Stimulated activated CD8-positive, alpha-beta memory T cell treated with anti-CD3 and anti-CD28 coated beads, Interleukin-15, amount 100 ng/mL, for 24 hours (primary cell): ENCODE measurements at places on chromosomes 6 and 20.
A peak's percentile ranks its signal among the peaks of the same experiment; 100 is the strongest.

DNA sequence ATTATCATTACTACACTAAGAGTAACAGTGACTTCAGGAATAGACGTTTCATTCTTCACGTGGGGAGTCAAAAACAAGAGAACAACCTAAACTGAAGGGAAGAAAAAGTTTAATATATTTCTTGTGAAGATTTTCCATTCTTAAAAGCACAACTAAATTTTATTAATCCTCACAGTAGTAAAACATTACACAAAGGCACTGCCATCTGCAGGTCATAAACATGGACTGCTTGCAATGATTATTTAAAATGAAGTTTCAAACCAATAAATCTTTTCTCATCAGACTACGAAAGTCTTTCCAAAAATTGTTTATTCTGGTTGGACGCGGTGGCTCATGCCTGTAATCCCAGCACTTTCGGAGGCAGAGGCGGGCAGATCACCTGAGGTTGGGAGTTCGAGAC, 2.6 kb downstream of the NCOA5 start:
- no peak for DNase-seq

DNA sequence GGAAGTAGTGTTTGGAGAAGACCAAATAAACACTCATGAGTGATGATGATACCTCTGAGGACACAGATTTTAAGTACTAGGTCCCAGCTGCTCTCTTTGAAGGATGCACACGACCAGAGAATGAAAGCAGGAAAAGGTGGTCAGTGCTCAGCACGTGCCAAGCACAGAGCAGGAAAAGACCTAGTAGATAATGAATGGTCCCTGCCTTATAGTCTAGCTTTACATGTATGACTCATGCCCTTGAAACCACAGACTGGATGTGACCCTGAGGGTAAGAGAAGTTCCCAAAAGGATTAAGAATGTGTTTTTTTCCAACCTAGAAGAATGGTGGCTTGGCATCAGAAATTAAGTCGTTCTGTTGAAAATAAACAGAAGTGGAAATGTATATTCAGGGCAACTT, 2.8 kb upstream of the MC3R start:
- no peak for DNase-seq

DNA sequence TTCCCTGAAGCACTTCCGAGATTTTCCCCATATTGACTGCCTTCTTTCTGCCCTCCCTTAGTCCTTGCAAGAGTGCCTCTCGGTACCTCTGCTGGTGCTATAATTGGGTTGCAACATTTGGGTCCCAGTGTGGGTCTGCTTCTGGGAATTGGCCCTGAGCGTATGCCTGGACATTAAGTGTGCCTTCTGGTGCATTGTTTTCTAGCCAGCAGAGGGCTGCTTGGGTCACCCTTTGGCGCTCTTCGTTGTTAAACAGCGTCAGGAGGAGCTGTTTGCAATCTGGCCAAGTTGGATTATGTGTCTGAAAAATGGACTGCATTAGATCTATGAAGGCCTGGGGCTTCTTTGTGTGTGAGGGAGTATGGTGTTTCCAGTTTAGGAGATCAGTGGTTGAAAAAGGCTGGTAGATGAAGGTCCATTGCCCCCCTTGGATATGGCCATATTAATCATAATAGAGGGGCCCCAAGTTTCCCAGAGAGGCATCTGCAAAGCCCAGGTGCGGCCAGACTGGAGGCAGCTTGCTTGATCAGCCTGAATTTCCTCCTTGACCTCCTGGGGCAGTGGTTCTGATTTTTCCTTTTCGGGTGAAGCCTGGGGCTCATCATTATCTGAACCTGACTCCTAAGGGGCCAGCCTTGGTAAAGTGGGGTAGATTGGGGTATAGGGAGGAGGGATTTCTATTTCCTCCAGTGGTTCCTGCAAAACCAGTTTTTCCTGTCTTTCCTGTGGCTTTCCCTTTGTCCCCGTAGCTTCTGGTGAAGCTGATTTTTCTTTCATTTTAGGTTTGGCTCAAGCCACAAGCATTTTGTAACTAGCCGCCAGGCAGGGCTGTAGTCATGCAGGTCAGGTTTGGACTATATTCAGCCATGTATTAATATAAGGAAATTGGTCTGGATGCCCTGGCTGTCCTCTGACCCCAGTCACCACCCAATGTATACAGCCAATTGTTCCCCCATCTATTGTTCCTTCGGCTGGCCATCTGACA, 85.4 kb upstream of the GPR6 start:
- no peak for DNase-seq

GRCh38 chr6:2240961-2241360, 4.4 kb downstream of the GMDS start:
- no peak for DNase-seq

DNA sequence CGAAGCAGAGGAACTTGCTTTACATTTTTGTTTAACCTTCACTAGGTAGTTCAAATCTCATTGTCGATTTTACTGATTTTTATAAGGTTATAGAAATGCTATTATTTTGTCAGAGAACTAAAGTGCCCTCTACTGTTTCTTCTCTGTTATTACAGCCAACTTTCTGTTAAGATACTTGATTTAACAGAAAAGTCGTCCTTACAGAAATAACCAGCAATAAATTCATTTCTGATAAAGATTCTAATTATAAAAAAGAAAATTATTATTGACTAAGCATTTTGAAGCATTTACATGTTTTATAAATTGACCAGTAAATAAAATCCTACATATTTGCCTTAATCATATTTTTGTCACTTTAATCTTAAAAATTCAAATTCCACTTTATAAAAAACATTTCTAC, 60.8 kb downstream of the OGFRL1 start:
- DNase-seq, result no peak

DNA sequence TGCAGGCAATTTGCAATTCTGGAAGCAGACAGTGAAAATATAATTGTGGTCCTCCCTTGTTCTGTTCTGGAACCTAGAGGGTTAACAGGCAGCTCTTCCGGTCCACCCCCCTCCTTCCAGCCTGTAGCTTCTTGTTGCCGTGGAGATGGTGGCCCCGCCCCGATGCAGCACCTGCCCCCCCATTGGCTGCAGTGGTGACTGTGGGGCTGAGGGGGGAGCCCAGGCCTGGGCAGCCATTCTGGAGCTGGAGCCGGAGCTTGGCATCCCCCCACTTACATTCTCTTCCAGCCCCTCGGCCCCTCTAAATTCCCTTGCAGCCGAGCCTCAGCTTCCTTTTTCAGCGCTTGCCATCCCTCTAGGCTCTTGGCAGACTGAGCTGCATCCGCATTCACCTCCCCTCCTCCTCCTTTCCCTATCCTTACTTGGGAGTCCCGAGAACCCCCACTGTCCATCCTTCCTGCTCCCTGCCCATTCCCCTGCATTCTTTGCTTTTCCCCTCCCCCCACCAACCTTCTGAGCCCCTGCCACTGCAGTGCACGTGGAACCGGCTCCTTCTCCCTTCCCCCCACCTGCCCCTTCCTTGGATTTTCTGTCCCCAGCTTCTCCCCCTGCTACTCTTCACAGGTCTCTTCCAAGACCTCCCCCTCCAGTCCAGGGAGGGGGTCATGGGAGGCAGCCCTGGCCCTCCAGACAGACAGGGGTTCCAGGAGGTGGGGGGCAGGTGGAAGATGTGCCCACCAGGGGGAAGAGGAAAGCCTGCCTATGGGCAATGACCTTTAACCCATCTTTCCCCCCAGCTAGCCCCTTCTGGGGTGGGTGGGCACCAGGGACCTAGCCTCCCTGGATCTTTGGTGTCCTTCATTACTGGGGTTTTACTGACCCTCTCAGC, 11.4 kb downstream of the SYNGAP1 start:
- DNase-seq, result peak; percentile 50

DNA sequence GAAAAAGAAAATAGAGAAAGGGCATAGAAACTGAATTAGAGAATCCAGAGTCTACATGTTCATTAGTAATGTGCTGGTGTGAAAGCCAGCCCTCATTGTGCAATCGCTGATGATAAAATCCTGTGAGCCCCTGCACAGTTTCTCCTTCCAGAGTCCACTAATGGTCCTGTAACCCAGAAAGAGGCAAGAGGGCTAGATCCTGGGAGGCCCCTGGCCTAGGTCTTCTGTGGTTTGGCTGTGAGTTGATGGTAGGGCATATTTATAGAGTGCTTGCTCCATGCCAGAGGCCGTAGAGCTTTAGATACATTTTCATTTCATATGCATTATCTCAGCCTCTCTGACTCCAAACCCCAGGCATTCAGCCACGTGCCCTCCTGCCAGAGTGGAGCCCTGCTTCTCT, 94.9 kb upstream of the MTHFD1L start:
- DNase-seq, result no peak

GRCh38 chr20:59291740-59292383, 8.5 kb upstream of the EDN3 start:
- DNase-seq, result no peak

DNA sequence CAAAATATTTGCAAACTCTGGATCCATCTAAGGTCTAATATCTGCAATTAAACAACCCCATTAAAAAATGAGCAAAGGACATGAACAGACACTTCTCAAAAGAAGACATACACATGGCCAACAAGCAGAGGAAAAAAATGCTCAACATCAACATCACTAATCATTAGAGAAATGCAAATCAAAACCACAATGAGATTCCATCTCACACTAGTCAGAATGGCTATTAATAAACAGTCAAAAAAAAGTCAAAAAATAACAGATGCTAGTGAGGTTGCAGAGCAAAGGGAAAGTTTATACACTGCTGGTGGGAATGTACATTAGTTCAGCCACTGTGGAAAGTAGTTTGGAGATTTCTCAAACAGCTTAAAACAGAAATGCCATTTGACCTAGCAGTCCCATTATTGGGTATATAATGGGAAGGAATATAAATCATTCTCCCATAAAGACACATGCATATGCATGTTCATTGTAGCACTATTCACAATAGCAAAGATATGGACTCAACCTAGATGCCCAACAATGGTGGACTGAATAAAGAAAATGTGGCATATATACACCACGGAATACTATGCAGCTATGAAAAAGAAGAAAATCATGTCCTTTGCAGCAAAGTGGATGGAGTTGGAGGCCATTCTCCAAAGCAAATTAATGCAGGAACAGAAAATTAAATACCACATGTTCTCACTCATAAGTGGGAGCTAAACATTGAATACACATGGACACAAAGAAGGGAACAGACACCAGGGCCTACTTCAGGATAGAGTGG, 9.1 kb downstream of the ZNFX1 start:
- DNase-seq, result no peak

GRCh38 chr20:57440678-57441509, 49.7 kb downstream of the RBM38 start:
- no peak for DNase-seq

- DNase-seq, result no peak
Measured at GRCh38 chr20:532530-532929, 11.1 kb downstream of the CSNK2A1 start.

DNA sequence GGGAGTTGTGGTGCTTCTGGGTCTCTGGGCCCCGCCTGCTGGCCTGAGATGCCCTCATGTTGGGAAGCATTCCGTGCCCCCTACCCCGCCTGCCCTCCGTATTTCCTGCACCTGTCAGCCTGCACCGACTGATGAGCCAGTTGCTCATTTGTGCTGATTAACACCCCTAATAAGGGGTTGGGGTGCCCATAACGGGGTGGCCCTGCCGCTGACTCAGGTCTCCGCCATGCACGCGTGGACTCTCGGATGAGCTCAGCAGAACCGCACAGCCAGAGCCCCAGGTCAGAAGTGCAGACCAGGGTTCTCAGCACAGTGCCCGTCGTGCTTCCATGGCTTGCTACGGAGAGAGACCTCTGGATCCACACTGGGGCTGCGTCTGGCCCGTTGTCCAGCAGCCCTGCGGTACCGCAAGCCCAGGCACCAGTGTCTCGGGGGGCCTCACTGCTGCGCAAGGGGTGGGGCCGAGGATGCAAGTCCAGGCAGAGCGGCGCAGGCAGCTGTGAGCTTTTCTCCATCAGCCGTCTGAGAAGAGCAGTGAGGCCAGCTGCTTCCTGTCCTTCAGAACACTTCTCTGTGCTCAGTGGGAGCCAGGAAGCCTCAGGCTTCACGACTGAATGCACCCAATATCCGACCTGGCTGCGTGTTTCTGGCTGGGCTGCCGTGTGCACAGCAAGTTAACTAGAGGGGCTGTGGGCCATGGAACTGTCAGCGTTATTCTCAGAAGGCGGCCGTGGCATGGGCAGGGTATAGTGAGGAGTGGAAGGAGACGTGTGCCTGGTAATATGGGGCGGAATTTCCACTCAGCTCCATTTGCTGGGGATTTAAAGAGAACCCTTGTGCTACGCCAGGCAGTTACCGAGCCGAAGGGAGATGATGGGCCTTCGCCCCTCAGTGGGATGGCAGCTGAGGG, 18.6 kb downstream of the MTG2 start:
- no peak for DNase-seq

GRCh38 chr20:47544852-47545251, 43.2 kb downstream of the NCOA3 start:
- DNase-seq, result no peak

- no peak for DNase-seq
Measured at GRCh38 chr20:50716518-50716917, 14.9 kb upstream of the PARD6B start.

DNA sequence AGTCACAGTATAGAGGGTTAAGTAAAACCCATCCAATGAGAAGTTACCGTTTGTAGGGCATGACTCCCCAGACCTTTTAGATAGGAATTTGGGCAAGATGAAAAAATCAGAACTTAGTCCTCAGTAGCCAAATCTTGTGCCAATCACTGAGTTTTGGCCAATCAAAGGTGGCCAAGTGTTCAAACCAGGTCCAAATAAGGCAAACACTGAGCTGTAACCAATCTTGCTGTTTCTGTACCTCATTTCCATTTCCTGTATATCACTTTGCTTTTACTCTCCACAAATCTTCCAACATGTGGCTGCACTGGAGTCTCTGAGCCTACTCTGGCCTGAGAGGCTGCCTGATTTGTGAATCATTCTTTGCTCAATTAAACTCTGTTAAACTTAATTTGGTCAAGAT, 81.8 kb upstream of the GPR6 start:
- DNase-seq, result no peak

GRCh38 chr6:56750686-56751085, 108.0 kb upstream of the DST start:
- DNase-seq, result no peak
